ELF-1 (cell line): ENCODE measurements at places on chromosomes 11 and 22.

GRCh38 chr11:14826600-14826999 is 65.4 kb downstream of the CYP2R1 start:
- DNase-seq, result no peak

GRCh38 chr11:36569095-36569494 is 1.3 kb downstream of the RAG1 start:
- DNase-seq, result no peak

GRCh38 chr22:32323513-32324164 is 34.0 kb upstream of the RFPL3 start:
- DNase-seq, result no peak

GRCh38 chr11:1178201-1178885 is 20.6 kb downstream of the MUC5AC start:
- no peak for DNase-seq

GRCh38 chr11:102819491-102819890 is 21.5 kb upstream of the MMP1 start:
- no peak for DNase-seq

GRCh38 chr11:19199048-19199447 is 2.7 kb downstream of the CSRP3 start:
- no peak for DNase-seq

GRCh38 chr22:29073618-29074275 is 912 bp downstream of the KREMEN1 start:
- peak; percentile 57 for DNase-seq

DNA sequence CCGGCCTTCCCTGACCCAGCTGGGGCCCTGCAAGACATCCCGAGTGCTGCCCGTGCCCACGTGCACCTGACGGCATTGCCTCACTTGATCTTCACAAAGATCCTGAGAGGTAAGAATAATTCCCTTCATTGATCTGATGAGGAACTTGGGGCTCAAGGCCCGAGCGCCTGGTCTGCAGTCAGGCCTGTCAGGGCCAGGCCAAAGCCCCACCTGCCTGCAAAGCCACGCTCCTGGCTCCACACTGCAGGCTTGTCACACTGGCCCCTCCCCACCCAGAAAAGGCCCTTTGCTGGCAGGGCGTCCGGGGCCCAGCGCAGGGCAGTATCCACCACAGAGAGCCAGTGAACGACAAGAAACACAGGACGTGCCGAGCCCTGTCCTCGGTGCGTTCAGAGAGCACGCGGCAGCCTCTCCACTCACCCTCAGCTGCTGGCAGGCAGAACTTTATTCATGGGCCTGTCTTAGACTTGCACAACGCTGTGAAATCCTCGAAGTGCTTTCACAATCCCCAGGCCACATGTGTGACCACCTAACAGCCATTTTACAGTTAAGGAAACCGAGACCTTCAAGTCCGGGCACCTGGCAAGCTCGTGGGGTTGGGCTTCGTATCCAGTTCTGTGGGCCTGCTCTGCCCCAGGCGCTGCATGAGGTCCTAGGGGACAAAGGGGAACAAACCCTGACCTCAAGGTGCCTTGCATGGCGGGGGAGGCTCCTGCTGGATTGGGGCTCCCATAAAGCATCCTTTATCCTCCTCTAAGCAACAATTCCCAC is 14.8 kb downstream of the KIAA0930 start:
- no peak for DNase-seq

GRCh38 chr11:114511079-114511478 is 48.6 kb downstream of the NXPE1 start:
- DNase-seq, result no peak

DNA sequence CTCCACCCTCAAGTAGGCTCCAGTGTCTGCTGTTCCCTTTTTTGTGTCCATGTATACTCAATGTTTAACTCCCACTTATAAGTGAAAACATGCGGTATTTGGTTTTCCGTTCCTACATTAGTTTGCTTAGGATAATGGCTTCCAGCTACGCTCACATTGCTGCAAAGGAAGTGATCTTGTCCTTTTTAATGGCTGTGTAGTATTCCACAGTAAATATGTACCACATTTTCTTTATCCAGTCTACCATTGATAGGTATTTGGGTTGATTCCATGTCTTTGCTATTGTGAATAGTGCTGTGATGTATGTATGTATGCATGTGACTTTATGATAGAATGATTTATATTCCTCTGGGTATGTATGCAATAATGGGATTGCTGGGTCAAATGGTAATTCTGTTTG is 144.6 kb downstream of the BRD1 start:
- no peak for DNase-seq

GRCh38 chr11:72001834-72002591 is 3.3 kb downstream of the IL18BP start:
- no peak for DNase-seq

- no peak for DNase-seq
Observed at GRCh38 chr22:44632541-44633396, 69.2 kb upstream of the PRR5 start.

- no peak for DNase-seq
Observed at GRCh38 chr11:85922367-85922766, 67.2 kb downstream of the CCDC83 start.
